ENCODE measurements at places on chromosomes 1 and 21.

DNA sequence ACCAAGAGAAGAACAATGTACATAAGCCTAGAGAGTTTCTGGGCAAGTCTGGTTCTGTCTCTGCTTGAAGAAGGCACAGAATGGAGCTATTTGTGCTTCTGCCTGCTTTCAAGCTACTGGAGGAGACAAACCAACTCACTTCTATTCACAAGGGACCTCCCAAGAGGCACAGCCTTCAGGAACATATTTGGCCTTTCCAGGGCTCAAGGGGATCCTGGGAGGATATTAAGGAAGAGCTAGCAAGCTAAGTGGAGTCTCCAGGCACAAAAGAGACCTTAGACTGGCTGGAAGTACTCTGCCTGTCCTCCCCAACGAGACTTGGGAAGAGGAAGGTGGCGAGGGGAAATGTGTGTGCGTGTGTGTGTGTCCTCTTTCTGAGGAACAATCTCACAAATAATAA, at the start of gene OR6Y1:
Gene OR6Y1, minus strand, starts transcription at position 54 of the 400 bp plus-strand sequence. CDS start 6,300 bp downstream, outside the sequence.
- DNase-seq: no peak

- DNase-seq: no peak
These were observed 89.2 kb downstream of the CEP350 start for GRCh38 chr1:180043785-180044184.

GRCh38 chr1:30834253-30834652, 74.3 kb downstream of the SDC3 start:
- no peak for DNase-seq

- DNase-seq: no peak
These were observed 41.3 kb upstream of the CR2 start for GRCh38 chr1:207412845-207413244.

DNA sequence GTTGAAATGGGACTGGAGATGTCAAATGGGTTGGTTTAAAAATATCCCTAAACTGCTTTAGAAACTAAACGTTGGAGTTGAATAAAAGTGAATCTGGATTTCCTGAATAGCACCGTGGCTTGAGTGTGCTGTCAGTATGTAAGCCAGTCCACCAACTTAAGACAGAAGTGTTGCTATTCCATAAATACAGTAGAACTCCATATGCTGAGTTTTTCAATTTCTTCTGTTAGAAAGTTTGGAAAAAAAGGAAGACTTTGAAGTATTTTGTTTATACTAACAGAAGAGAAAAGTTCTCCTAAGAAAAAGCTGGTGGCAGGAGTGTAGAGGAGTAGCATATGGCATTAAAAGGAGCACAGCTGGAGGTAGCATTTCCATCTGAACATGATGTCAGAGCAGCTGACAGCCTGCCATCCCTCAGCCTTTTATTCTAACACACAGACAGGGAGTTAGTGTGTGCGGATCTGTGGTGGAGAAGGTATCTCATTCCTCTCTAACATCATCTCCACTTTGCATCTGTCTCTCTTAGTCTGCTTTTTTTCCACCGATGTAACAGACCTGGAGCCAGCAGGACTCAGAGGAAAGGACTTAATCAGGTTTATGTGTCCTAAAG, at the start of gene ZBTB18:
Gene ZBTB18, plus strand, starts transcription at position 449 of the 610 bp plus-strand sequence. Its CDS starts 149 bp downstream, at position 598.
- no peak for DNase-seq

DNA sequence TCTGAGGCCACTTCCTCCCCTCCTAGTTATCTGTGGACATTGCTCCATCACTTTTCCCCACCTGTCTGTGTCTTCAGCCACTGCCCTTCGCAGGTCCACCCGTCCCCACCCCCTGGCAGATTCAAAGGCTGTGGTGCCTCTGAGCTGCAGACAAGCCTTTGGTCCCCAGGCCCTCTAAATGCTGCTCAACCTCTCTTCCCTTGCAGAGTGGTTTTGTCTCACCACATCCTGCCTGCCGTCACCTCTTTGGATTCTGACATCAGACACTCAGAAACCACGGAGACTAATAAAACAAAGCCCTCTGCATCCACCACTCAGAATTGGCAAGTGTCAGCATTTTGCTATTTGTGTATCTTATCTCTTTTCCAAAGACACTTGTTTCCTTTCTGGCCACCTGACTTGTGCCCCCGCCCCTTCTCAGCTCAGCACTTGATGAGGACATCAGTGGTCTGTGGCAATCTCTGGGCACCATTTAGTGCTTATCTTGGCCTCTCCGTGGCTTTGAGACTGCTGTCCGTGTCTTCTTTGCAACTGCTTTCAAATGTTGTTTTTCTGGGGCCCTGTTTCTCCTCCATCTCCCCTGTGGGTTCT, 7.7 kb downstream of the CNIH3 start:
- peak; percentile 60 for DNase-seq

DNA sequence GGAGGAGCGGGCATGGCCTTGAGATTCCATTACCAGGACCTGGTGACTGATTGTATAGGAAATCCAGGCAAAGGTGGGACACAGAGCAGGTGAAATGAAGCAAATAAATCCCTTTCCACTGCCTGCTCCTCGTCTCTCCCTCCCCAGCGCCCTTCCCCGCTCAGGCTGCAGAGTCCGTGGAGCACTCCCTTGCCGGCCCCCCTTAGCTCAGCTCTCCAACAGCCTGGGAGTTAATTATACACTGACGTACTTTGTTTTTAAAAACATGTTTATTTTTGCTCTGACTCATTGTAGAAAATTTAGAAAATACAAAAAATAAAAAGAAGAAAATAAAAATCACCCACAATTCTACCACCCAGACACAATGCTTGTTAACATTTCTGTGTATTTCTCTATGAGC, 61.7 kb downstream of the LGR6 start:
- DNase-seq: no peak

DNA sequence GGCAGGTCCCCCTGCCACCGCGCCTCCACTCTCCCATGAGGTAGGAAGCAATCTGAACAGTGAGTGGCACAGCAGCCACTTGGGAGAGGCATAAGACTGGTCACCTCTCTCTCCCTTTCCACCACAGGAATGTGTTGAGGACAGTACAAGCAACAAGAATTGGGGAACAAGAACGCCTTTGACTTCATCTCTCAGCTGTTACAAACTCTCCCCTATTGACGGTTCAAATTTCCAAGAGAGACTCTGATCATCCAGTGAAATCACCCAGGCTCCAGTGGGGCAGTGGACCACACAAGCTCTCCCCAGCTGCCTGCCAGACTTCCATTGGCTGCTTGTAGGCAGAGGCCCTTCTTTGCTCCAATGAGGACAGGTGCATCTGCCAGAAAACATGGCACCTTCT, 249.9 kb upstream of the JUN start:
- no peak for DNase-seq

GRCh38 chr1:6426277-6426971, 1.8 kb downstream of the ESPN start:
- DNase-seq: no peak

DNA sequence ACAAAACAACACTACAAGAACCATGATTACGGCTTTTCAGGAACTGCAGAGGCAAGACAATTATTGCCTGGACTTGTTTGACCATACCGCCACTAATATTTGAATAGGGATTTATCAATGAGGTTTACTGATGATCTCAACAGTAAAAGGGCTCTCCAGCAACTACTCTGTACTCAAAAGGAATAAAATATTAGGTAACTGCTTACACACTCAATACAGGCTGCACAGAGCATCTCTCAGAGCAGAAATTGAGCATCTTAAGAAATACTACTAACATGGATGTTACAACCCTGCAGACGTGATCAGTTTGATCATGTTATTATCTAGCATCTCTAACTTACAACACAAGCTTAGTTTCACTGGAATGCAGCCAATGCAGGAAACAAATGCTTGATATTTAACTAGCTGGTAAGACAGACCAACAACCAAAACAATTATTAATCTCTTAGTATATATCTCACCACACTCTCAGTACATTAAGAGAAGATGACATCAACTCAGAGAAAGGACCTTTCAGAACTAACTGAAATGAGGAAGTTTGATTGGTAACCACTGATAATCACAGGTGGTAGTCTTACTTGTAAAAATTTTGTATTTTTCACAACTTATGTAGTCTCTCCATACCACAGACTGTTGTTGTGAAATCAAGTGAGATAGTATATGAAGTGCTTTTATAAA, 52.2 kb downstream of the PUM1 start:
- no peak for DNase-seq

DNA sequence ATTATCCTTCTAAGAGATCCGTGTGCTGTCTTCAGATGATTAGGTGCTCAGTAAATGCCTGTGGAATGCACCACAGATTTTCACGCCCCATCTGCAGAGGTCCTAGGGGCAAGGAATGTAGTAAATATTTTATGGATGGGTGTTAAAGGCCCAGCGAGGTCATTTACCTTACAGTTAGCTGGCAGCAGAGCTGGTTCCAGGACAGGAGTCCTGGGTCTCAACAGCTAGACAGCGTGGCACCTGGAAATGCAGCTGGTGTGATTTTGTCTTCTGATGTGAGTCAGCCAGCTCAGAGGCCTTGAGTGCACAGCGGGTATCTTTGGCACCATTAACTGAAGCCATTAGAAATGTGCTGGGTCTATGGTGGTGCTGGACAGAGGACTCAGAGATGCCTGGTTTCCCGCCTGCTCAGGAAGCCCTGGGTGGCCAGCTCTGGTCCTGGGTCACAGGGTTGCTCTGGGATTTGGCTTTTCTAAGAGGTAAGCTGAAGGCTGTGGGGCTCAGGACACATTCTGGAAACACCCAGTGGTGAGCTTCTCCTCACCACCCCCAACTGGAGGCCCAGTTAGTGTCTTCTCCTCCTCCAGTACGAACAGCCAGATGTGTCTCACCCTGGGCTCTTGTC, 65.5 kb downstream of the DDX20 start:
- DNase-seq: no peak

GRCh38 chr1:217647791-217648190, 16.6 kb downstream of the SPATA17 start:
- no peak for DNase-seq

- DNase-seq: peak; percentile 19
These were observed 7.3 kb upstream of the GNL2 start for GRCh38 chr1:37602750-37603694.

DNA sequence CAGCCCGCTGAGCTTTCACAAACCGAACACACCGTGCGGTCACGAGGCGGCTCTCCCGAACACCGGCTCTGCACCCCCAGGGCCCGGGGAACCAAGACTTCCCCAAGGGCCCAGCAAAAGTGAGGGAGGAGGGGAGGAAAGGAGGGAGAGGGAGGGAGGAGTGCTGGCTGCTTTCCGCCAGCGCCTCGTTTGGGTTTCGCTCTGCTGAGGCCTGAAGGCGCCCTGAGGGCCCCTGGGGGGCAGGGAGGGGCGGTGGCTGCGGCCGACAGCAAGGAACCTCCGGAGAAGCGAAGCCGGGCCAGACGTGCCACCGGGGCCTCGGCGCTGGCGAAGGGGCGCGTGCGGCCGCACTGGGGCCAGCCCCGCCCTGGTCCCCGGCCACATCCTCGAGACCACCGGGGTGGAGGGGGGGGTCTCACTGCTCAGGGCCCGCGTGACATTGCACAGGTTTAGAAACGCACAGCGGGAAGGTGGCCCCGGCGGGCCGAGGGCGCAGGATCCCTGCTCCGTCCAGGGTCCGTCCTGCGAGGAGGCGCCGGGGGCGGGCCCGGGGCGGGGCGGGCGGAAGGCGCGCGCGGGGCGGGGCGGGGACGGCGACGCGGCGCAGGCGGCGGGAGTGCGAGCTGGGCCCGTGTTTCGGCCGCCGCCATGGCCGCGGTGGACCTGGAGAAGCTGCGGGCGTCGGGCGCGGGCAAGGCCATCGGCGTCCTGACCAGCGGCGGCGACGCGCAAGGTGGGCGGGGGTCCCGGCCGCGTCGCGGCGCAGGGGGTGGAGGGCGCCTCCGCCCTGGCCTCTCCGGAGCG, at the start of gene PFKL:
Gene PFKL, plus strand, starts transcription at position 596 of the 804 bp plus-strand sequence. Its CDS starts 53 bp downstream, at position 649.
- peak; percentile 70 for DNase-seq

DNA sequence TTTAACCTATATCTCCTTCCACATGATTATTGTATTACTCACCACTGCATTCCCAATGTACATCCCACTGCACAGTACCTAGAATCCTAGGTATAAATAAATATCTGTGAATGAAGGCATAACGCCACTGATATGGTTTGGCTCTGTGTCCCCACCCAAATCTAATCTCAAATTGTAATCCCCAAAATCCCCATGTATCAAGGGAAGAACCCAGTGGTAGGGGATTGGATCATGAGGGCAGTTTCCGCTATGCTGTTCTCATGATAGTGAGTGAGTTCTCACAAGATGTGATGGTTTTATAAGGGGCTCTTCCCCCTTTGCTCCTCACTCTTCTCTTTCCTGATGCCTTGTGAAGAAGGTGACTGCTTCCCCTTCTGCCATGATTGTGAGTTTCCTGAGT, 599.0 kb upstream of the ADGRL2 start:
- DNase-seq: no peak

DNA sequence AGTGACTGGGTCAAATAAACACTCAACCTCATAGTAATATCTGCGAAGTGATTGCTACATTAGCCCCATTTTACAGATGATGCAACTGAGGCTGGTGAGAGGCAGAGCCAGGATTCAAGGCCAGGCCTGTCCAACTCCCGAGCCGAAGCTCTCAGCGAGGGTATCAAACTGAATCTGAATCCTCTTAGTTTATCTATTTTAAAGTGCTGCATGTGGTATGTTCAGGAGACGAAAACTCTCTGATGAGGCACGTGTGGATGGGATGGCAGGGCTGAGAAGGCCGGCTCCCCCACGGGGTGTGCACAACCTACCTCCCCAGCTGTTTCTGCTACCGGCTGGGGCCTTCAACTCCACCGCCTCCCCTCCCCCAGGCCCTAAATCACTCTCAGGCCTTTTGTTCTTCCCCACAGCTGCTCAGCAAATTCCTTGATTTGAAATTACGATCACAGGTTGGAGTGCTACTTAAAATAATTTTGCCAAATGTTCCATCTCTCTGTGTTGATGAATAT, 171.8 kb downstream of the TOMM20 start:
- peak; percentile 2 for DNase-seq

DNA sequence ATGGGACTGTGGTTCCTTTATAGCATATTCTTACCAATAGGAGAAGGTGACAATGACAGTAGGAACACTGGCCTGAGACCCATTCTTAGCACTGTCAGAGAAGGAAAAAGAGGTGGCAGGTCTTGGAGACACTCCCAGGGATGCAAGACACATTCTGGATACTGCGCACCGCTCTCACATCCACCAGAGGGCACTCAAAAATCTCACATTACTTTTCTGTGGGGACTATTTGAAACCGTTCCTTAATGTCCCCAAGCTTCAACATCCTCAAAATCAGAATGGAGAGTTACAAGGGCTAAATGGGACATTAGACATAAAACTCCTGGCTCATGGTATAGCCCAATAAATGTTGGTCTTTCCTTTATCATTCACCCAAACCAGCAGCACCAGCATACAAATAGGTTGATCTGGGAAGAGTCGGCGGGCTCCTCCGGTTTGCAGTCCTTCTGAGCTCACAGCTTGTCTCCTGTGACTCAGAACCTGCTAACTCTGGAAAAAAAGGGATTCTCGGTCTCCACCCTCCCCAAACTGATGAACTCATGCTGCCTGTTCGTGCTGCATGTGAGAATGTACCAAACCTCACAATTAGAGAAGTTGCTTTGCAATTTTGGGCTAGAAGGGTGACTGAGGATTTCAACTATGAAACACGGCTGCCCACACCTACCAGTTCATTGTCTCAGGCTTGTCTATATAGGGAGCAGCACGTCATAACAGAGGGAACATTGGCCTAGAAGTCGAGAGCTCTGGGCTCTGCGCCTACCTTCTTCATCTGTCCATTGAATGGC, 40.2 kb downstream of the IL12RB2 start:
- DNase-seq: no peak

- no peak for DNase-seq
These were observed 85.6 kb downstream of the GREM2 start for GRCh38 chr1:240526312-240526711.

GRCh38 chr1:206714331-206715058, 29.8 kb downstream of the MAPKAPK2 start:
- DNase-seq: no peak

Measured in activated CD4-positive, alpha-beta T cell treated with anti-CD3 and anti-CD28 coated beads, Interleukin-2, amount 50 U/mL, for 48 hours (primary cell).